ENCODE measurements at places on chromosomes 2 and 18.

DNA sequence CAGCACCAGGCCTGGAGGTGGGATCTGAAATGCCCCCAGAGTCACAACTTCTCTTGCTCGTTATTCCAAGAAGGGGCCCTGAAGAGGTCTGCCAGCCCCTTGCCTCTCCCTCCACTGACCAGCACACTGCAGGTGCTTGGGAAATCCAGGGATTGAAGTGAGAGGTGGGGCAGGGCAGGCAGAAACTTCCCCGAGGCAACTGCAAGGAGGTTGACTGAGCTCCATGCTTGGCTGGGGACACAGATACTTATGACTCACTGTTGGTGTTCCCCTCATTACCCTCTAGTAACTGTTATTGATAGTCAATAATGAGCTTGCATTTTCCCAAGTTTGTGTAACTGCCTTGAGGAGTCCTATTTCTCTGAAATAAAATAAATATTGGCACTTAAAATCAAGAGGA is 47.5 kb downstream of the MARCO start:
- no peak for DNase-seq

DNA sequence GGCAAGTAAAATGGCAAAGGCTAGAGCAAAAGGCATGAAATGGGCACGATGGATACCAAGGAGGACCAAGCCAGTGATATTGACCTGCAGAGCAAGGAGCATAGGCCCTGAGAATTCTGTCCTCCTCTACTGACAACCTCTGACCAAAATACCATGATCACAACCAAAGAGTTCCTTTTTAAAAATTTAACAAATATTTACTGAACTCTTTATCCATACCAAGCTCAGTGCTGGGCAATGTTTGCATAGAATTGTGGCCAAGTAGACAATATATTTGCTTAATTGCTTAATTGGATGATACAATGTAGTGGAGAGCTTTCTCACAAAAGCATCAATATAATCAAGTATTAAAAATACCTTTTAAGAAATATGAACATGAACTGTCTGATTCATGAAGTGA is 265.7 kb downstream of the ICOS start:
- DNase-seq: no peak

- no peak for DNase-seq
These were observed 323.4 kb upstream of the THUMPD2 start for GRCh38 chr2:40102447-40102846.

DNA sequence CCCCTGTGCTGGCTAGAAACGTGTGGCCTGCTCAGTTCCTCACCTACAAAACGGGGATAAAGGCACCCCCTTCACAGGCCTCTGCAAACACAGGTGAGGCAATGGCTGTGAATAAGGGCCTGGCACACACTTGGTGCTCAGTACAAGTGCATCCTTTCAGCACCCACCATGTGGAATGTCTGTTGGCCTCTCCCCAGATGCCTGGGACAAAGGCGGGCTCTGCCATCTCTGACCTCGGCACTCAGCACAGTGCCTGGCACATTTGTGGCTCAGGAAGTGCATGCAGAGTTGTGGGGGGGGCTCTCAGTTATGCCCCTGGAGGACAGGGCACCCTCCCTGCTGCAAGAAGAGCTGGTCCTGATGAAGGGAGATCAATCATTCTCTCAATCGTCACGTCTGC is 224.6 kb upstream of the RAB6C start:
- no peak for DNase-seq

Data from iPS DF 6.9 (cell line).